ENCODE measurements at places on chromosomes 6 and 20.

- DNase-seq = peak; percentile 86
These were observed 38.0 kb downstream of the EZR start for GRCh38 chr6:158780988-158781691.

- DNase-seq = no peak
These were observed 131.1 kb downstream of the KIF13A start for GRCh38 chr6:17856306-17856705.

GRCh38 chr6:17101422-17102257 lies at the start of gene STMND1:
STMND1 (plus strand) TSS chr6:17102050; CDS start chr6:17102258, 208 bp downstream.
- peak; percentile 84 for DNase-seq

DNA sequence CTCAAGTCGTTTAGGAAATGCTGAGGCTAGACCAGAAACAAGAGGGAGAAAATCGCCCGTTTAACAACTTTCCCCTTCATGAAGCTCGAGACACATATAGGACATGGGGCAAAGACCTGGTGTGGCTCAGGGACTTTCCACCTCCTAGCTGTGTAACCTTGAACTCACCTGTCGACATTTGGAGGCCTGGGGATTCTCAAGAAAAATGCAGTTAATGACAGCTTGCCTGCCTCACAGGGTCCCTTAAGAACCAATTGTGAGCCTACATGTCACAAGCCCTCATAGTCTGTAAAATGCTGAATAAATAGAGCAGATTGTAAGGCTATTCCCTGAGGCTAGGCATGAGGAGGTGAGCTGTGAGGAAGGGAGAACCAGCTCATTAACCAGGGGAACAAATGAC lies 35.1 kb downstream of the MGME1 start:
- no peak for DNase-seq

- no peak for DNase-seq
These were observed 42.5 kb downstream of the SMPDL3A start for GRCh38 chr6:122831511-122831910.

- DNase-seq = no peak
These were observed 9.1 kb downstream of the GRIK2 start for GRCh38 chr6:101402622-101403031.

DNA sequence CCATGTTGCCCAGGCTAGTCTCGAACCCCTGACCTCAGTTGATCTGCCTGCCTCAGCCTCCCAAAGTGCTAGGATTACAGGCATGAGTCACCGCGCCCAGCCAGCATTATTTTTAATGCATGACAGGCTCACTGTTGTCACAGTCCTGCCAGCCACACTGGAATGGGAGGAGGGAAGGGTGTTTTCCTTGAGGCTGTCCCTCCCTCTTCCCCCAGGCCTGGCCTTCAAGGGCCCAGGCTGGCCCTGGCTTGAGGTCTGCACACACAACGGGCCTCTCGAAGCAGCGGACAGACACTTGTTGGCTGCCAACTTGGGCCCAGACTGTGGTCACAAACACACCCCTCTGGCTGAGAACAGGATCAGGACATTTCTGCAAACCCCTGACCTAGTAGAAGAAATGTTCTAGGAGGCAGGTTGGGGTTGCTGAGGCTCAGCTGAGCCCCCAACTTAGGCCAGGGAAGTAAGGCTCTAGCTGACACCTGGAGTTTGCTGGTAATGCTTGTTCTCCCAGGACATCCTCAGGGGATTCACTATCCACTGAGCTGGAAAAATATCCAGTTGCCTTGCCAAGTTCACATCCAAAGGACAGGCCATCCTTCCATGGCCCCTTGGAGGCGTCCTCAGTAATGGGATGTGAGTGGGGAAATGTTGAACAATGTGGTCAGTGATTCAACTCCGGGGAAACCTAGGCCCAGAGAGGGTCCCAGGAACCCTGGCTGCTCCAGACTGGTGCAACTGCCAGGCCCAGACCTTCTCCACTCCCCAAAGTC lies 9.9 kb downstream of the SNTA1 start:
- DNase-seq = no peak

- DNase-seq = no peak
These were observed 19.4 kb downstream of the FAM50B start for GRCh38 chr6:3868544-3868943.

- DNase-seq = no peak
These were observed 78.7 kb downstream of the AK9 start for GRCh38 chr6:109612268-109612667.

GRCh38 chr20:420166-420620 lies 12.1 kb downstream of the RBCK1 start:
- no peak for DNase-seq

DNA sequence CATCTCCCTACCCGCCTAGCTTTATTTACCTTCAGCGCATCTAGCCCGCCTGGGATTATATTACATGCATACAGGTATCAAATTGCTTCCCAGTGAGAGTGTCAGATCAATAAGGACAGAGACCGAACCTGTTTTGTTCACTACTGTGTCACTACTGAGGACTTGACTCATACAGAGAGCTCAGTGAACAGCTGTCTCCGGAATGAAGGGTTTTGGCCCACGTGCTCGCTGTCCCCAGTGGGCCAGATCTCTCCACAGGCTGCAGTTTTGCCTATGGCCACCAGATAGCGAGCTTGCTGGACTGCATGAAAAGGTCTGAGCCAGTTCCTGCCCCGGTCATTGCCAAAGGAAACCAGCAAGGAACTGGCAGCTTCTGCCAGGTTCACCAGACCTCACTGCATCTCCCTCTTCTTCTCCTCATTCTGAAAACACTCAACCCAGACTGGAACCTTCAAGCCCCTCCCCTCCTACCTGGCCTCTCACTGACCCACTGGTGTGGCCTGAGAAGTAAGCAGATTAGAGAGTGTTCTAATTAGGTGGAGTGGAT lies 150.8 kb downstream of the ZMYND8 start:
- no peak for DNase-seq

DNA sequence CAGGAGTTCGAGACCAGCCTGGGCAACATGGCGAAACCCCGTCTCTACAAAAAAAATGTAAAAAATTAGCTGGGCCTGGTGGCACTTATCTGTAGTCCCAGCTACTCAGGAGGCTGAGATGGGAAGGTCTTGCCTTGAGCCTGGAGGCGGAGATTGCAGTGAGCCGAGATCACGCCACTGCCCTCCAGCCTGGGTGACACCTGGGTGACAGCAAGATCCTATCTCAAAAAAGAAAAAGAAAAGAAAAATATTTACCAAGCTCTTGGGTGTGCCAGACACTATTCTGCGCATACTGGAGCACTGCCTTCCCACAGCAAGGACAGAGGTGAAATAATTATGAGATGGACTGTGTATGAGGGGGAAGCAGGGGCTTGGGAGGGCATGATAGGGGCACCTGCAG lies 19.6 kb downstream of the POFUT1 start:
- no peak for DNase-seq

DNA sequence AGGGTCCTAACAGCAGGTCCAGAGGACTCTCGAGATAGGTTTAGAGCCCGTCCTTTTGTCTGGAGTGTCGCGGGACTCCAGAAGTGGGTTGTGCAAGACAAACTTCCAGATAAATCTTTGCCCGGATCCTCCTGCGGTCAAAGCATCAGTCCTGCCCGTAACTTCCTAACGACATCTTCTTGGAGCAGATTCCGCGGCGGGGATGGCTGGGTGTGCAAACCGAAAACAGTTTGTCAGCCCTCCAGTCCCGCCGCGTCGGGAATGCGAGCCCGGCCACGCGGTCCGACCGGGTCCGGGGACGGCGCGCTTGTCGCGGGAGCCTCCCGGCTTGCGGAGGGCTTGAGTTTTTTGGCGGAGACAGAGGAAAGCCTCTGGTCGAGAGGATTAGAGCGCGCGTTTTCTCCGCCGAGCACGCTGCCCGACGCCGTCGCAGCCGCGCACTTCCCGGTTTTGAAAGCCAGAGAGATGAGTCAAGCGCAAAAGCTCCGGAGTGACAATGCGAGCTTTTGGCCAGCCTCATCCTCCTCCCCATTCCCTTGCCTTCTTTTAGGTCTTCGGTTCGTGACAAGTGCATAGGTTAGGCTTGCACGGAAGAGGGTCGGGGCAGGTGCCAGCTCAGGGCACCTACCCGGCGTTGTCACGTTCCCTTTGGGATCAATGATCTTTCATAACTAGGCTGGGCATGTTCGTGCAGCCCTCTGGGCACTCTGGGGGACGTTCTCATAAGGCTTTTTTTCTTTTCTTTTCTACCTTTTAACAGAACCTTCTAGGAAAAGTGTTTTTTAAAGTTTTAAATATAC lies 91.3 kb upstream of the PRDM1 start:
- DNase-seq = no peak

DNA sequence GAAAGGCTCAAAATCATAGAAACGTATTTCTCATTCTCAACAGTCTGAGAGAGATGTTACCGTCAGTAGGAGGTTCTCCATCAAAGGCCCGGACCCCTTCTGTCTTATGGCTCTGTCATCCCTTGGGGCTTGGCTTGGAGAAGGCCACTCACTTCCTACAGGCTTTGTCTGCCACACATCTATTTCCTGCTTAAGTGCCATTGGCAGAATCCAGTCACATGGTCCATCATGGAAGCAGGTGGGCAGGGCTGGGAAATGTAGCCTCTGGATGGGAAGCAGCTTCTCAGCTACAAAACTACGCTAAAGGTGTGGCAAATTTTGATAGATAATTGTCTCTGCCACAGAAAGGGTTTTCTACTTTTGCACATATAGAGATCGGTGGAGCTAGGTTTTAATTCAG lies 12.6 kb upstream of the ZFP64 start:
- DNase-seq = no peak

DNA sequence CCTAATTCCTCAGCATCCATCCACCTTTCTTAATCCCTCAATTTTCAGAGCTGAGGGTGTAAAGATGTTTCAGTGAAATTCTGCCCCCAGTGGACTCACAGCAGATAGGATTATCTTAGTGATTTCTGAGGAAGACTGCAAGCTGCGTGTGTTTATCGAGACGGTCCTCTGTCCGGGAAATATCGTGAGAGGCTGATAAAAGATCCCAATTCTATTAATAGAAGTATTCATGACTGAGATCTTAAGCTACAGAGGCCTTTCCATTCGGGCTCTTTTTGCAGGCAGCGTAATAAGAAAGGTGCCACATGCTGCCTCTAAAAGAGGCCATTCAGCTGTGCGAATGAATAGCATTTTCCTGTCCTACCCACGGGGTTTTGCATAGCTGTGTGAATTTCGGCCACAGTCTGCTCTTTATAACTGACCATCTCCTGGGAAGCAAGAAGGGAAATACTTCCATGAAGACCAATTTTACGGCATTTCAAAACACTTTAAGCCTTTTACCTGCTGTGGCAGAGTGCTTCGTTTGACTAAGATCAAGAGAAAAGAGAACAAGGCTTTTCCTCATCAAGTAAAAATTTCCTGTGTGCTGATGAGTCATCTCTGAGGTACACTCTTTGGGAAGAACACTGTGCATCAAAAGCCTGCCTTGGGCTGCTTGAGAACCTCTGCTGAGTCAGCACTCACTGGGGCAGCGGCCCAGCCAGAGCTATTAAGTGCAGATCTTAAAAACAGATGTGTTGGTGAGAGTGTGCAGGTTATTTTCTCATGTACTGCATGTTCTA lies 208.8 kb downstream of the ARHGAP18 start:
- DNase-seq = no peak

GRCh38 chr6:25968769-25969168 lies 6.2 kb downstream of the TRIM38 start:
- DNase-seq = no peak

DNA sequence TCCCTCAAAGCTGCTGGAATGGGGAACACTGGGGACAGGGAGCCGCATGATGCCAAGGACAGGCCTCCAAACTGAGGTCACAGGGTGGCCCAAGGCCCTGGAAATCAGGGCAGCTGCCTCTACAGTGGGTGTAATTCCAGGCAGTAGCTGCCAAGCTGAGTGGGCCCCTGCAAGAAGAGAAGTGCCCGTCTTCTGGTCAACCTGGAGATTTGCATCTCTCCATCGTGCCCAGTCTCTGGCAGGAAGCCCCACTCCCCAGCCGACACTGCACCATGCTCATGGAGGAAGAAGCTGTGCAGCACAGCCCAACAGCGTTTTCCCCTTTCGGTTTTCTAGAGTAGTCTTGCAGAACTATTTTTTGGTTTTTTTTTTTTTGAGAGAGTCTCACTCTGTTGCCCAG lies 2.2 kb upstream of the FAM209A start:
- DNase-seq = no peak

DNA sequence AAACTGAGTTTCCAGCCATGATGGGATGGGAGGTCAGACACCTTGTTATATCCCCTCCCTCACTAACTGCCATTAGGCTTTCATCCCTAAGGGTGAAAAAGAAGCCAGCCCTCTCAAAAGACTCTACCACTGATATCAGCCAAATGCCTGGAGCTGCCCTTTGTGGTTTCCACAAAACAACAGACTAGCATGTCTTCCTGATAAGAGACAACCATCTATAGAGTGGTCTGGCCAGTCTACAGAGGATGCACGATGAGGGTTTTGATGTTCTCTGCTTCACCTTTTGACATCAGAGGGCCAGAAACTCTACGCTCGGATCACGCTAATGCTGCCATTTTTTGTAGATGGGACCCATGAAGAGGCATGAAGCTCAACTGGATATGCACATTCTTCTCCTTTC lies 61.7 kb upstream of the ARHGAP18 start:
- no peak for DNase-seq

DNA sequence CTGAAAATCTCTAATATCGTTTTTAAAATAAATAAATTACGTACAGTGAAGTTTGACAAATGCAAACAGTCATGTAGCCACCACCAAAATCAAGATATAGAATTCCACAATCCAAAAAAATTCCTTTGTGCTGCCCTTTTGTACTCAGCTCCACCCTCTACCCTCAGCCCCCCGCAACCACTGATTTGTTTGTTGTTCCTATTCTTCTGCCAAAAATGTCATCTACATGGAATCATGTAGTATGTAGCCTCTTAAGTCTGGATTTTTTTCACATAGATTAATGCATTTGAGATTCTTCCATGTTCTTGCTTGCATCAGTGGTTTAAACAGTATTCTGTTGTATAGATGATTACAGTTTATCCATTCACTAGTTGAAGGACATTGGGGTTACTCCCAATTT lies 8.5 kb upstream of the REPS1 start:
- DNase-seq = no peak

- DNase-seq = peak; percentile 91
These were observed 51.3 kb upstream of the REV3L start for GRCh38 chr6:111534231-111534751.

DNA sequence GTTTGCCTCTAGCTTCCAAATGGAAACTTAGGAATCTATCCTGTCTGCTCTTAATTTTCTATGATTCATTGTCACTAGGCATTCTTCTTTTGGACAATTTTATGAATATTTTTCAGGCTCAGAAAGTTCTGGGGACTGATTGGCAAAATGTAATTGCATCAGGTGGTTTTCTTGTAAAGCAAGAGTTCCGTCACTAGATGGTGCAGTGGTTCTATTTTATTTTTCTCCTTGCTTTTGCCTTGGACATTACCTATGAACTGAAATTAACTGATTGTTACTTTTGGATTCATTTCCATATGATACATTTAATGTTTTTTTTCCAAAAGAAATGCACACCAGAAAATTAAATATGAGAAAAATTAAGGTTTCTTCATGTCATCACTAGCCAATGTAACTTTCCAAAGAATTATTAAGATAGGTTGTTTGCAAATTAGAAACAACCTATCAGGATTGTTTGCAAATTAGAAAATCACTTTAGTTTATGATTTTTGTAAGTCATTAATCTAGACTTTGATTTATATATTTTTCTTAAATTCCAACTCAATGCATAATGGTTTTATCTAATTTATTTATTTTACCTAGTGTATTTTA lies 48.0 kb downstream of the TMEM170B start:
- no peak for DNase-seq

- DNase-seq = no peak
These were observed 47.7 kb upstream of the PLCB4 start for GRCh38 chr20:9021216-9021615.

- DNase-seq = no peak
These were observed 38.4 kb upstream of the FNDC1 start for GRCh38 chr6:159130846-159131245.

- DNase-seq = no peak
These were observed 37.2 kb downstream of the SLC22A2 start for GRCh38 chr6:160221423-160221822.
